ENCODE measurements at places on chromosomes 1 and 21. TPM values are rescaled to one million over a fixed set of nuclear protein-coding genes. Genes with fewer than 3 reads are reported as not detected.
A peak's percentile ranks its signal among the peaks of the same experiment; 100 is the strongest.

RIMKLA gene
- total RNA-seq = under 0.01 TPM

VSIG8 gene
- total RNA-seq = not detected

ABCB10 gene
- total RNA-seq = 24.2 TPM

ODF2L gene
- 22.9 TPM for total RNA-seq

LCA5L gene
- total RNA-seq = 0.22 TPM

SERTAD4 gene
- 0.22 TPM for total RNA-seq

HPCAL4 gene
- not detected for total RNA-seq

GRCh38 chr1:114075105-114075504, 78.6 kb downstream of the SYT6 start:
- DNase-seq = no peak

GRCh38 chr1:31577515-31578192, 1.3 kb downstream of the TINAGL1 start:
- peak; percentile 48 for DNase-seq

DNA sequence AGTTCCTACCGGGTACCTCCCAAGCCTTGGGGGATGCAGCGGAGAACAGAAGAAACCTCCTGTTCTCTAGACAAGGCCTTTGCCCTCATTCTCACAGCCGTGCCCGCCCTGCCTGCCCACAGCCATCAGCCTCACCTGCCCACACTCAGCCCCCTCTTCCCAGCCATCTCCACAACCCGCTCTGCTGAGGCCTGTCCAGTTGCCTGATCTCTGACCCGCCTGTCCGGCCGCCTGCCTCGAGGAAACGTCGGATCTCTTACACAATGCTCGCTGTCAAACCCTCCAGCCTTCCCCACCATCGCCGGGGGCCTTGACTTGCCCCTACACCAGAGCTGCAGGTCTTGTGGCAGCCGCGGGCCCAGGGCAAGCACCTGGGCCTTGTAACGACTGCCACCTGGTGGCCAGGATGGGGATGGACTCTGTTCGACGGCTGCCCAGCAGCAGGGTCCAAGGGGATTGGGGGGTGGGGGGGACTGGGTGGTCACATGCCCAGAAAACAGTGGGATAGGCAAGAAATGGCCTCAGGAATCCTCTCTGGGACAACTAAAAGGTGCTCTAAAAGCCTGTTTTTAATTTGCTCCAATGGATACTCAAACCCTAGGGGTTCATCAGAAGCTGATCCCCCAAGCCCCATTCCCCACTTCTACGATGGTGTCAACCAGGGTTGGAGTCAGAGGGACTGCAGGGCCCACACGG, 31.0 kb downstream of the SLC45A1 start:
- DNase-seq = peak; percentile 63

DNA sequence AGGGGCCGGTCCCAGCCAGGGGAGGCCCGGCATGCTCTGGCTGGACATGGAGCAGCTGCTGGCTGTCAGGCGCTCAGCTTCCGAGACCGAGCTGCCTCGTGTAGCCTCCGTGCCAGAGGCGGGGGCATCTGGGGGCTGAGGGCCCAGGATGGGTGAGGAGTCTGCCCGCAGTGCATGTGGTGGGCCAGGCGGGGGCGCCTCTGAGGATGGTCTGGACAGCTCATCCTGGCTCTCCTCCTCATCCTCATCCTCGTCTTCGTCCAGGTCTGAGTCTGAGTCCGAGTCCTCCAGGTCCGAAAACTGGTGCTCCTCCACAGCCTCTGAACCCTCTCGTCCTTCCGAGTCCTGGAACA, 28.9 kb upstream of the EDN2 start:
- no peak for DNase-seq

DNA sequence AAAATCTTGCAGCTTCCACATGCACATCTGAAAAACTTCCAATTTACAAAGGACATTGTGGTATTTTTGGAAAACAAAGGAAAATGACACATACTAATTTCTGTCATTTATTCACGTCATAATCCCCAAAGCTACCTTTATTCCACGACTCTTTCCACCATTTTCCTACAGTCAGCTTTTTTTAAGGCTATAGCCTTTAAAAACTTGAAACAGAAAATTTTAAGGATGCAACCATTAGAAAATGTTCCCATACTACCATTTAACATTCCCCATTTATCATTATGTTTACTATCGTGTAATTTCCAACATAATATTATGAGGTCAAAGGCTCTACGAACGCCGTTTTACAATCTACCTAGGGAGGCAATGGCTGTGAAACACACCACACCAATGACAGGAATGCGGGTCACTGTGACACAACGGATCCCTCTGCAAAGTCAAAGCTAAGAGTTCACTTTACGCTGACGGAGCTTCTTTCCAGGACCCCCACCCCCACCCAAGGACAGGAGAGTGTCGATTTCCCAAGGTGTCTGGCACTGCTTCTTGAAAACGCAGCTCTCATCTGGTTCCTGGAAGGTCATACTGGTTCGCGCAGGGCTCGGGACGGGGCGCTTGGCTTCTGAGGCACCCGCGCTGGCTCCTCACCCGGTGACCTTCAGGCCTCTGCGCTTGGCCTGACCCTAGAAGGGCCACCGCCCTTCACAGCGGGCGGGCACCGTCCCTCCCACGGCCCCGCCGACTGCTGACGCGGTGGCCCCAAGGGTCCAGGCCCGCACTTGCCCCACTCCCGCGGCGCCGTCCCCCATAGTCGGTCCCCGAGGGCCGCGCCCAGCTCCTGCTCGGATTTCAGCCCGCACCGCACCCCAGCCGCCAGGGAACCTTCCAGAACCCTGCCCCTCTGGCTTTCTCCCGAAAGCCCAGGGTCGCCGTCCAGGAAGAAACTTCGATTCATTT, 50.5 kb upstream of the ATF3 start:
- peak; percentile 42 for DNase-seq

DNA sequence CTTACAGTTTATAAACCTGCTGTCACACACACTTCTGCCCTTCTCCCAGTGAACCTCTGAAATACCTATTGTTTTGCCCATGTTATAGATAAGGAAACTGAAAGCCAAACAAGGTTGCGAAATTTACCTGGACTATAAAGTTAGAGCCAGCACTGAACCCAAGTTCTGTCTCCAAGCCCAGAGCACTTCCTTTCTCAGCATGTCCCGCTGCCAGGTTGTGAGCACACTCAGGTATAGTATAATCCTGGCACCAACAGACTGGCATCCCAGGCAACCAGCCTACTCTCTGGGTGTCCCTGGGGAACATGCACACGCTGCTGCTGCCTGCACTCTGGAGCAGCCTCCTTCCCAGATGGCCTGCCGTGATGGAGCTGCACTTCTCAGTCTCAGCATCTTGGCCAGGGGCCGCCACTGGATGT, 45.1 kb downstream of the PGBD5 start:
- DNase-seq = no peak

GRCh38 chr1:190476806-190477205, 858 bp downstream of the BRINP3 start:
- DNase-seq = no peak

GRCh38 chr1:53112271-53112774, 30.1 kb downstream of the SLC1A7 start:
- DNase-seq = no peak

- no peak for DNase-seq
Measured at GRCh38 chr21:33157303-33157702, 72.4 kb upstream of the IFNAR2 start.

- DNase-seq = peak; percentile 55
Measured at GRCh38 chr1:81876901-81877733, 76.4 kb downstream of the ADGRL2 start.

GRCh38 chr1:68372487-68372886, 77.3 kb downstream of the RPE65 start:
- DNase-seq = no peak

DNA sequence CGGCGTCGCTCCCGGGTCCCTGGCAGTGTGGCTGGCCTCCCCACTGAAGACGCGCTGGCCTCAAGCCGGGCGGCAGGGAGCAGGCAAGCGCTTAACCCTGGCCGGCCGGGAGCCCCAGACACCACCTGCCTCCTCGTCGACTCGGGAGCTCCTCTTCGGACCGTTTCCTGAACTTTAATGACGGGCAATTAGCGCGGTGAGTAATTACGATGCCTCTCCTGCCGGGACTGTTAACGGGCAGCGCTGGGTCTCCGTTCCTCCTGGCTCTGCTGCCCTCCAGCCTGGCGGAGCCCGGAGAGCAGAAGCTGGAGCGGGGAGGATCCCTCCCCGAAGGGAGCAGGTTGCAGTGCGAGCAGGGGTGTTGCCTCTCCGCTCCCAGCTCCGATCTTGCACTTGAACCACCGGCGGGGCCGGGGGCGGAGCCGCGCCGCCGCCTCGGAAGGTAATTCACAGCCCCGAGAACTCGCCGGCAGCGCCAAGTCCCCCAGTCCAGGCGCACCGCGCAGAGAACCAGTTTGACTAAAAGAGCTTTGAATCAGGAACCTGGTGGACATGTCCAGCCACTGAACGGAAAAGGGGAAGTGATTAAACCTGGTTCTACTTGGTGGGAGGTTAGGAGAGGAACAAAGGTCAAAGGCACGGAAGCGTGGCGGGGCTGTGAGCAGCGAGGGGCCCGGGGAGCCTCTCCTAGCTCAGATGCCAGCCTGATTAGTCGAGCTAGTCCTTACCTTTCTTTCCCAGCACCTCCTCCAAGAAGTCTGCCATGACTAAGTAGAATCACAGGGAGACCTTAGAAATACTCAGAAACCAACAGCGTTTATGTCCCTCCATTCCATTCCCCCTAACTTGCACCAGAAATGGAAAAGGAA, 18.3 kb upstream of the PLEKHA6 start:
- peak; percentile 40 for DNase-seq

GRCh38 chr21:35206141-35207125, 157.3 kb upstream of the RUNX1 start:
- peak; percentile 54 for DNase-seq

DNA sequence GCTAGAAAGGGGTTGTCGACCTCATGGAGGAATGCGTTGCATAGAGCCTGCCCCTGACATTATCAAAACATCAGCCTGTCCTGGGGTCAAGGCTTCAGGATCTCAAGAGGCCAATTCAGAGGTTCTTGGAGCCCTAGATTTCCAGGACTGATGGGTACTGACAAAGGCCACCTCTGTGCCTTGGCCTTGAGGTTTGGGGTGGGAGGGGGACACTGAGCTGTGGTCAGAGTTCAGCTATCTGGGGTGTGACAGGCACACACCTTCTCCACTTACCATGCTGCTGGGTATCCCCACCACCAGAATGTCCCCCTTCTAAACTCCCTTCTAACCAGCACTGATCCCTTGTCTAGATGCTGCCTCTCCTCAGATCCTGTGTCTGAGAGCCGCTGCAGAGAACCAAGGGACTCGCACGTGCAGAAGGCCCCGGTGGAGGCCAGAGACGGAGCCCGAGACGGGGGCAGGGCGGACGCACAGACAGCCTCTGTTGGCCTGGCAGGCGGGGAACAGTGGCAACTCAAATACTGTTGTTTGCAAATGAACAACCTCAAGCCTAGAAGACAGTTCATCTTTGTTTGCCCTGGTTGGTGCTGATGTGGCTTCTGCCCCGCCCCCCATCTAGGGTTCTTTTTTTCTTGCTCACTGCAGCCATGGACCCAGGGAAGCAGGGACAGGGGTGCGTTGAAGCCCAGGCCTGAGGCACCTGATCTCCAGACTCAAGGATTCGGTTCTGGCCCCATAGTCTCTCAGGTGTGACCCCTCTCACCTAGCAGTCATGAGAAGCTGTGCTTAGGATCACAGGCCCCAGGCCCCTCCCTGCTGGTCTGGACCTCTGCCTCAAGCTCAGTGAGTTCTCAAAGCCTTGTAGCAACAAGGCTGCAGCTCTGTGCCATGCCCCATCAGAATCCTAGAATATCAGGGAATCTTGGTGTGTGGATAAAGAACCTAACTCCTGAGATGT, 28.1 kb upstream of the CSF1 start:
- DNase-seq = no peak

DNA sequence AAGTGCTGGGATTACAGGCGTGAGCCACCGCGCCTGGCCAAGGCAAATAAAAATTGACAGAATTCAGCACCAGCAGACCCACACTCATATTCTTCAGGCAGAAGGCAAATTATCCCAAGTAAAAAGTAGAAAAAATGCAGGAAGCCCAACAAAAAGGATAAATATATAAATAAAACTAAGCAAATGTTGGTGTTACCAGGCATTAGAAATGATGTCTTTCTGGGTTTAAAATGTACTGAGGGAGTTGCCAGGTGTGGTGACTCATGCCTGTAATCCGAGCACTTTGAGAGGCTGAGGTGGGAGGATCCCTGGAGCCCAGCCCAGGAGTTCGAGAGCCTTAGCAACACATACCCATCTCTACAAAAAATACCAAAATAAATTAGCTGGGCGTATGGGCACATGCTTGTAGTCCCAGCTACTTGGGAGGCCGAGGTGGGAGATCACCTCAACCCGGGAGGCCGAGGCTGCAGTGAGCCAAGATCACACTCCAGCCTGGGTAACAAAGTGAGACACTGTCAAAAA, 6.3 kb downstream of the INTS11 start:
- DNase-seq = peak; percentile 77

DNA sequence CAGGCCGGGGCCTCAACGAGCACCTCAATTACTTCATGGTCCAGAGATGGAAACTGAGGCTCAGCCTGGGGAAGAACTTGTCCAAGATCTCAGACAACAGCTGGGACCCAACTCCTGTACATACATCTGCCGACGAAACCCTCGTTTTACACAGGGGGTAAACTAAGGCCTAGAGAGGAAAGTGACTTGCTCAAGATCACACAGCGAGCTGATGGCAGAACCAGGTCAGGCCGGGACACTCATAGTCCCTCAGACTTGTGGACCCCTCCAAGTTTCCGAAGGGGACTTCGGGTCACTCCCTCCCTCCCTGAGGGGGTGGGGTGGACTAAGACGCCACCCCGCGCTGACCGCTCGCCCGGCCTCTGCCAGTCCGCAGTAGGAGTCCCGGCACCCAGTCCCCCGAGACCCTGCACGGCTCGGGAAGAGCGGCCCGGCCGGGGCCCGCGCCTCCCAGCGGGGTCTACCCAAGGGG, 430 bp downstream of the WASF2 start:
- peak; percentile 63 for DNase-seq

DNA sequence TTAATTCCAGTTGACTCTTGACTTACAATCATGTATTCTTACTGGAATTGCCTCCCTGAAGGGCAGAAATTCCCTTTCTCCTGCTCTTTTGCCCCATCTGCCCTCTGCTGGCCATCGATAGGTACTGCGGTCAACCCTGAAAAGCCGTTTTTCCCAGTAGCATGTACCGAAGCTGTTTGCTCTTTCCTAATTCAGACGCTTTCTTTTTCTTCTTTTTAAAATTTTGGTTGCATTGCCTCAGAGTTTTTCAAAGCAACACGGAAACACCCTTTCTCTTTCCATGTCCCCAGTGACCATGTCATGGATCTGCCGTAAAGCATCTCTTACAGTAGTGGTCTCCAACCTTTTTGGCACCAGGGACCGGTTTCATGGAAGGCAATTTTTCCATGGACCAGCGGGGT, 164.2 kb upstream of the C1orf21 start:
- DNase-seq = peak; percentile 51
